ACHN (cell line): ENCODE measurements at places on chromosomes 16 and 17.

GRCh38 chr16:70648606-70649005, 2.2 kb downstream of the IL34 start:
- no peak for DNase-seq

DNA sequence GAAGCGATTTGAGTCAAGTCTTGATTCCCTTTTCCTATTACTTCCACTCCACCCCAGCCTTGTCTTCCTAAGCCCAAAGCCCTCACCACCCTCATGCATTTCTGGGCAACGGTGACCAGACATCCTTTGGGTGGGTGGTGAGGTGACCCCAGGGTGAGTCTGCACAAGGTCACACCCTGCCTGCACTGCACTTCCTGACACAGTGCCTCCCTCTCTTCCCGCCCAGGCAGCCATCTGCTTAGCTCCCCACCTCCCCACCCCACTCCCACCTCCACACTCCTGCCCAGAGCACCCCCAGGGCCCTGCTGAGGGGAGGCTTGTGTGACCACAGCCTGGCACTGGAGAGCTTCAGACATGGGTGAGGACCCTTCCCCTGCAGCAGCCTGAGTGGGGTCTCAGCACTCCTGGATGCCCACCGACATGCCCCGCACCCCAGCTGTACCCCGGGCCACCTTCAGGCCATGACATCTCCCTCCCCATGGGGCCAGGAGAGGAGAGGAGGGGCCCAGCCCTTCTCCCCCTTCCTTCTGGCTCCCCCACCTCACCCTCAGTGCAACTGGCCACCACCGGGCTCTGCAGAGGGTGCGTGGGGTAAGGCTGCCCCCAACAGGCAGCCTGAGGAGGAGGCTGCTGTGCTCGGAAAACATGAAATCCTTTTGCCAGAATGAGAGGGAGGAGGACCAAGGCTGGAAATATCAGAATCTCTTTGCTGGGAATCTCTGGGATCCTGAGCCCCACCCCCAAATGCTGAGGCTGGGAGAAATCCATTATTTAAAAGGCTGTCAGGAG, 68.6 kb downstream of the CCT6B start:
- peak; percentile 47 for DNase-seq

DNA sequence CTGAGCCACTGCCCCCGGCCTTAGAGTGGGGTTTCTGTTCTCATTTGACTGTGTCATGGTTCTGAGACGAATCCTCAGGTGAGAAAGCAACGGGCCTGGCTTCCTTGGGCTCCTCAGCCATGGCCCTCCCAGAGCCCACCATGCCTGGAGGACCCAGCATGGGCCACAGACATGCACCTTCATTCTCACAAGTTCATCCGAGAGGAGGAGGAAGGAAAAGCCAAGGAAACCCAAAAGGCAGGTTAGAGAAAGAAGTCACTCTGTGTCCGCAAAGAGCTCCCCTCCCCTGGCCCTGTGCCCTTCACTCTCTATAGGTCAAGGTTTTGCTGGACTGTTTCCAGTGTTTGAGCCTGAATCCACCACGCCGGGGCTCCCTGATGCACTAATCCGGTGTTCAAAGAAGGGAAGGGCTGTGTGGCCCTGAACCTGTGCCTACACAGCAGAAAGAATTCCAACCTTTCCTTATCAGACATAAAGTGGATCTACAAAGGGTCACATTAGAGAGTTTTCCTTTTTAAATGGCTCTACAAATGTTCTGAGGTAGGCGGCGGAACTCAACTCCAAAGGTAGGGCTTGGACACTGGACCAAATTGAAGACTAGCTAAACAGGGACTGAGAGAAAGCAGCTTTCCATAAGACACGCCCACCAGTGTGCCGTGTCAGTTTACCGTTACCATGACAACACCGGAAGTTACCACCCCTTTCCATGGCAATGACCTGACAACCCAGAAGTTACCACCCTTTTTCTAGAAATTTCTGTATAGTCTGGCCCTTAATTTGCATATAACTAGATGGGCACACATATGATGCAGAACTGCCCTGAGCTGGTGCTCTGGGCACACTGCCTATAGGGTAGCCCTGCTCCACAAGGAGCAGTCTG, 15.9 kb upstream of the PECAM1 start:
- no peak for DNase-seq

DNA sequence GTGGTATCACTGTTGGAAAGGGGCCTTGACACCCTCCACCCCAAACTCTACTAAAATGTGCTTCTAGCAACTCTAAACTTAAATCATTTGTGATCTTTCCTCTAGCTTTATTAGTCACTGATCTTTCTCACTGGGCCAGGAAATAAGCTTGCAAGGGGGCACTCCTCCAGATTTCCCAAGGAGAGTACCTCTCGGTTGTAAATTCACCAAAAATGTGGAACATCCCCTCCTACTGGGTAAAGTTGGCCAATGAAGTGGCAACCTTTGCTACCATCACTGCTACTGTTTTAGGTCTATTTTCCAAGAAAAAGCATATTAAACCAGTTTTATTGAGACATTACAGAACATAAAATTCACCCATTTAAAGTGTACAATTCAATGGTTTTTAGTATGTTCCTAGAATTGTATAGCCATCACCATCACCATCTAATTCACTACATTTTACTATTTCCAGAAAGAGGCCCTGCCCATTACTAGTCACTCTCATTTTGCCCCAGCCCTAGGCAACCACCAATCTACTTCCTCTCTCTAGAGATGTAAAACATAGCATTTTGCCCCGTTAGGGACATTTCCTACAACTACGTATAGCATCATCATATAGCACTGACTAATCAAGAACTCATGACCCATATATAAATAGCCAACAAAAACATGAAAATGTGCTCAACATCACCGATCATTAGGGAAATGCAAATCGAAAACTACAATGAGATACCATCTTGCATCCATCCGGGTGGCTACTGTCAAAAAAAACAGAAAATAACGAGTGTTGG, 44.6 kb upstream of the ADCY9 start:
- no peak for DNase-seq

DNA sequence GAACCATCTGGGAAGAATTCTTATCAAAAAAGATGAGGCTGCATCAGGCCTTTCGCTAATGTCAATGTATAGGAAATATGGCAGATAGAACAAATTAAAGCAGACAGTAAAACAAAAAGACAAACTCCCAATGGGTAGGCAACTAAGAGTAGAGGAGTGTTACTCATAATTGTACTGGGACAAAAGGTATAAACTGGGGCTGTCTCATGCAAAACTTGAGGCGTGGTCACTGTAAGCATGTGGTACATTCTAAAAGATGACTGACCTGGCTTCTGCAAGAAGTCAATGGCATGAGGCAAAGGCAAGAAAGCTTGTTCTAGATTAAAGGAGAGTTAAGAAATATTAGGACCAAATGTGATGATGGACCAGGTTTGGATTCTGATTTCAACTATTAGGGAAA, 26.7 kb downstream of the SMIM36 start:
- DNase-seq: no peak

DNA sequence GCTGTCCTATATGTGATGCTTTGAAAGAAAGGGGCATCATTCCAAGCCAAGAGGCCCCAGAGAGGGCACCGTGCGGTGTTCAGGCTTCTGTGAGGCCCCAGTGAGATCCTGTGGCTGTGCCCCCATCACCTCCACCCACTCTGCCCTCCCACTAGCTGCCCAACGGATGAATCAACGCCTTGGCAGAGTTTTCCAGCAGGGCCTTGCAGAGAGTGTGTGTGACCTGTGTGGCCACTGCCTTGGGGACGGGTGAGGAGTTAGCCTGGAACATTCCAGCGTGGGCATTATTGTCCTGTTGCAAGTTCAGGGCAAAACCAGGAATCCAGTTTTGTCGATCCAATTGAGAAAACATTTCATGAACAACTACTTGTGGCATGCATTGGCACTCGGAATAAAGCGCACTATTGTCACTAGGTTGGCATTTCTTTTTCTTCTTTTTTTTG, 53.7 kb downstream of the SF3B3 start:
- DNase-seq: peak; percentile 74

- DNase-seq: peak; percentile 81
Observed at GRCh38 chr16:84013787-84014569, 28.6 kb downstream of the SLC38A8 start.

- DNase-seq: no peak
Observed at GRCh38 chr17:68384471-68384870, 72.8 kb downstream of the WIPI1 start.

GRCh38 chr16:79449067-79449769, 151.3 kb downstream of the MAF start:
- no peak for DNase-seq

- DNase-seq: no peak
Observed at GRCh38 chr17:40870136-40870535, 3.1 kb upstream of the KRT12 start.

GRCh38 chr17:41624208-41625101, at the start of gene KRT17:
KRT17 (minus strand) TSS chr17:41624575; CDS start chr17:41624509, 66 bp downstream.
- DNase-seq: no peak

GRCh38 chr16:14013145-14013570, 58.0 kb upstream of the MRTFB start:
- DNase-seq: no peak

- peak; percentile 87 for DNase-seq
Observed at GRCh38 chr16:66357523-66357928, 9.0 kb upstream of the CDH5 start.

DNA sequence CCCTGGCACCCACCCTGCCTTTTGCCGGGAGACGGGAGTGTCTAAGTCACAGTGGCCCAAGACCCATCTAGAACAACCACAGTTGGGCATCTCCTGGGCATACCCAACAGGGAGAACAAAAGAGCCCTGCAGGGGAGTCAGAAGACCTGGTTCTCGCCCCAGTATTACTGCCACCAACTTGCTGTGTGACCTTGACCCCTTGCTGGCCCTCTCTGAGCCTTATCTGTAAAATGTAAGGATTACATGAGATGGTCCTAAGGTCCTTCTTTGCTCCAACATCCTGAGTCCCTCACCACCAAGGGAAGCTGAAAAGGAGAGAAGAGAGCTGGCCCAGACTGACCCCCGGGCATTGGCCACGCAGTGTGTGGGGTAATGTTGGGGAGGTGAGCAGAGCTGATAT, 119.0 kb downstream of the CCT6B start:
- no peak for DNase-seq

DNA sequence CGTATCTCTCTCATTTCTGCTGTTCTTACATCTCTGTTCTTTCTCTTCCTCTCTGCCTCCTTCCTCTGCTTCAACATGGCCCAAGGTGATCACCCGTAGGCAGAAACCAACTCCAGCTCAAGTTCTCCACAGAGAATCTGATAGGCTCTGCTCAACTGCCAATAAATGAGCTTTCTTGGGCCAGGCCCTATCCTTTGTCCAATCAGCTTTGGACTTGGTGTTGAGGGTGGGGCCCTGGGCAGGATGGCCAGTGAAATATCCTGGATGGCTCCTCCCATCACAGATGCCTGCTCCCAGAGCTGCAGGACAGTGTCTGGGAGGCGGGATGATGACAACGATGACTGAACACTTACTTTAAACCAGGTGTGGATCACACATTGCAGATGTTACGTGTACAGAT, 17.4 kb upstream of the BRD7 start:
- DNase-seq: peak; percentile 42

DNA sequence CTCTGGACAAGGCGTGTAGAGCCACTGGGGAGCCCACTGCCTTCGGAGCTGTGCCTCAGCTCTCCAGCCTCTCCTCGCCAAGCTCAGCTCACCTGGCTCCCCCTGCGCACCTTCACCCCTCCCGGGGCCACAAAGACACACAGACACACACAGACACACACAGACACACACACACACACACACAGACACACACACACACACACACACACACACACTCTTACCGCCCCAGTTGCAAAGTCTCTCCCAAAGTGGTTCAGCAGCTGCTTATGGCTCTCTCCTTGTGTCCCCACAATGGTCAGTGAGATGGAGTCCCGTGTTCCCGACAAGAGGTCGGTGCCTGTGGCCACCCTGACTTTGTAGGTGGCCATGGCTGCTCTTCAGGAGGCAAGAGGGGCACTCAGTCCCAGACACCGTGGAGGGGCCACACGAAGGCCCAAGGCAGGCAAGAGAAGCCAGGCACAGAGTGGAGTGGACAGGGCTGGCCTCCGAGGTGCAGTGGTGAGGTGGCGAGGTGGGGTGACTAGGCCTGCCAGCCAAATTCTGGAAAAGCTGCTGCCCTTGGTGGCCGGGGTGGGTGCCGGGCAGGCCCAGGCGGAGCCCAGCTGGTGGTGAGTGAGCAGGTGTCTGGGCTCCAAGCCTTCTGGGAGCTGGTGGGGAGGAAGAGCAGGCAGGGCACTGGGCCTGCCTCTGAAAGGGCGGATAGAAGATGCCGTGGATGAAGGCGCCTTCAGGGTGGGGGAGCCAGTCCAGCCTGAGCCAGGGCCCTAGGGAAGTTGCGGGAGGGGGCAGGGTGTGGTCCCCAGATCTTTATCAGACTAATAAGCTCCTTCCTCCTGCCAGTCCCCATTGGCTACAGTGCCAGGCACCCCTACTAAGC, at the start of gene ALOX12B:
ALOX12B (minus strand) TSS at position 642 of the 877 bp plus-strand sequence; CDS start at position 368, 274 bp downstream.
- DNase-seq: no peak

DNA sequence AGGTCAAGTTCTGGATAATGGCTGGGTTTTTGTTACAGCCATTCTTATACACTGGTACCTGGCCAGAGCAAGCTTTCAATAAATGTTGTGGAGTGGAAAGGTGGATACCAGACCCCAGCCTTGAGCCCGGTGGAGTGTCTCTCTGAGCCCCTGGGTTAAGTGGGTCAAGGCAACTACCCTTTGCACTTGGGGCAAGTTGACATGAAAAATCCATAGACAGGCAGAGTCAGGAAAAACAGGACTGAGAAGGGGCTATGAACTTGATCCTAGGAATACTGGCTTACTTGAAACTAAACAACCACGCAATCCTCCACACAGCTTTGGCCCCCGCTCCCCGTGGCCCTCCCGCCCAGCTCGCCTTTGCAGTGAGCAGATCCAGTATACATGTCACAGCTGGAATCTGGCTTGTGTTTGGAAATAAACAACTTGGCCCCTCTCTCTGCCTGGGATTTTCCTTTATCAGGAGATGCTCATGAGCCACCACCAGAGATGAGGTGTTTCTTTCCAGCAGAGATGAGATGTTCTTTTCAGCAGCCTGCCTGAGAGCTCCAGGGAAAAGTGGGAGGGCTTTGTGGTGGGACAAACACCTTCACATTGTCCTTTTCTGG, 65.9 kb downstream of the KSR1 start:
- DNase-seq: no peak

DNA sequence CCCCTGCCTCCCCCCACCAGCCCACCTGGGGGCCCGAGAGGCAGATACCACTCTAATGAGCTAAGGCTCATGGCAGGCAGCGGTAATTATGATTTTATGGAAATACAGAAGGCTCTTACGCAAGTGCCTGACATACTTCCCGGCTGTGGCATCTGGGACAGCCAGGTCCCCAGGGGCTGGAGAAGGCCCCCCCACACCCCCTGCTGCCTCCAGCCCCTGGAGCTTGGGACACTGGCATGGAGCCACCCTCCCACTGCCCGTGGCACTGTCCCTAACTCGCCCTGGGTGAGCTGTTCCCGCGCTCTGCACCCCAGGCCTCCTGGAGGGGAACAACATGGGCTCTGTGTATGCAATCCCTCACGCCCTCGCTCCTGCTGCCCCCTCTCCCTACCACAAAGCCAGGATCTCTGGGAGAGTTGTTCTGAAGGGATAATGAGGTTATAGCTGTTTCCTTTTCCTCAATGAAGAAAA, 5.4 kb upstream of the STAC2 start:
- DNase-seq: no peak

GRCh38 chr16:29756654-29757053, 10.9 kb upstream of the C16orf54 start:
- DNase-seq: no peak
